ENCODE measurements at places on chromosomes 1 and 21.

DNA sequence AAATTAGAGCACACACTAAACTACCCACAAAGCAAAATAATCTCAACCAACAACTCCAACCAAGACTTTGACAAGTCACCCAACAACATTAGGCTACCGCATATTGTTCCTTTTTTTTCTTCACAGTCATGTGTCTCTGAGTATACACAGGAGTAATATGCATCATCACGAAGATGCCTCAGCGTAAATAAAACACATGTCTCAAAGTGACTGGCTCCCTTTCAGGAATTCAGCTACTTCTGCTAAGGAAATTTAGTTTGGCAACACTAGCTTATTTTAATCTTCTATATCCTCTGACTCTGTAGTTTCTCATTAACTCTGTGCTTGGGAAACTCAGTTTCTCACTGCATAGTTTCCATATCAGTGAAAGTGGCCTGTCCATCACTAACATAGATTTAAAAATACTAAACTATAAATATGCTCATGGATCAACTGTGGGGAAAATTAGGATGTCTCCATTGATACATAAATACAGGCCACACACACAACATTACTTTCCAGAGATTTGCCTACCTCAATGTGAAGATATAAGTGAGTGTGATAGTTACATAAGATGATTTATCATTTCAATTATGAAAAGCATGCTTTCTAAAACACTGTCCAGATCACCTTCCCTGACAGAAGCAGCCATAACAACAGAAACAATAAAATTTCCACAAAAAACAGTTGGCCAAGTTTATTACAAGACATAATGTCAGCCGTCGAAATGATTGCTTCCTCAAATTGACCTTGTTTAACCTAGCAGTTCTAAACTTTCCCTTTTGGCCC lies 113.2 kb downstream of the PTGER3 start:
- DNase-seq, result no peak

GRCh38 chr21:33197496-33197895 lies 32.2 kb upstream of the IFNAR2 start:
- no peak for DNase-seq

GRCh38 chr1:156670791-156671190 lies 6.4 kb downstream of the NES start:
- no peak for DNase-seq

DNA sequence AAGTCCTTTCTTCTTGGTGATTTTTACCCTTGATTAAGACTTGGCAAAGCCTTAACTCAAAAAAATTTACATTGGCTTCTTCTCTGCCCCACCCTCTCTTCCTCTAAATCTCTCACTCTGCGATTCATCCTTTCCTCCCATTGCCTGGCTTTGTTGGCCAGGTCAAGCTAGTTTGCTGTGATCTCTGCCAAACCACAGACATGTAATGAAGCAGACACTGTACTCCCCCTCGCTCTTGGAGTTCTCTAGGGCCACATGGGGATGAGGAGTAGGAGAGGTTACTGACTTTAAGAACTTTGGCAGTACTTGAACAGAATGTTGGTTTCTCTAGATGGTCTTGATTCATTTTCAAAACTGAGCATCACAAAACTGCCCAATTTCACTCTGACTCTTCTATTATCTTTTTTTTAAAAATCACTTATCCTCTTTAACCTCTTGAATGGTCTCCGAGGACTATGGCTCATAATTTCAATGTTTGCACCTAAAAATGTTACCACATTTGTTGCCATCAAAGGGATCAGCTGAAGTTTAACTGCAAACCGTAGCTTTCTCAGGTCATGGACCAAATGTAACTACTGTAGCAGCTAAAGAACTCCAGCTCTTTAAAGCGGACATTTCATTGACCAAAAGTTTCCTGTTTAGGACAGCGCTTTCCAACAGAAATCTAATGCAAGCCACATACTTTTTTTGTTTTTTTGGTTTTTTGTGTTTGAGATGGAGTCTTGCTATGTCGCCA lies 62.7 kb upstream of the IPO9 start:
- no peak for DNase-seq

DNA sequence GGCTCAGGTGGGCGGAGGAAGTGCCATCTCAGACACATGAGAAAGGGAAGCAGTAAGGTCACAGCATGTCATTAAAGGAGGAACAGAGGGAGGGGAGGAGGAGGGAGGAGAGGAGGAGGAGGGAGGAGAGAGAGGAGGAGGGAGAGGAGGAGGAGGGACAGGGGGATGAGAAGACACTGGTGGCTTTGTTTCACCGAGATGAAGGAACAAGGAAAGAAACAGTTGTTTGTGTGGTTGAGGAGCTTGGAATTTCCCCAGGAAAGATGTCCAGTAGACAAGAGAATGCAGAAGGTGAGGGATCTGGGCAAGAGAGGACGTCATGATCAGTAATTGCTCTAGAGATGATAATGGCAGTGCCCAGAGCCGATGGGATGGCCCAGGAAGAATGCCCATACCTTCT lies 97.7 kb downstream of the AJAP1 start:
- DNase-seq, result no peak

GRCh38 chr1:91885716-91886506 lies at the start of gene TGFBR3:
Gene TGFBR3, minus strand, starts transcription at chr1:91886151. Its CDS starts 24,620 bp downstream, at chr1:91861531.
- peak; percentile 80 for DNase-seq

- no peak for DNase-seq
These were observed 672 bp downstream of the POMGNT1 start for GRCh38 chr1:46197560-46197963.

GRCh38 chr21:15281714-15282113 lies 216.9 kb upstream of the NRIP1 start:
- DNase-seq, result no peak

GRCh38 chr1:183306317-183307042 lies 111.7 kb downstream of the NMNAT2 start:
- DNase-seq, result no peak

- DNase-seq, result no peak
These were observed 453.7 kb downstream of the TTLL7 start for GRCh38 chr1:83545066-83545862.

DNA sequence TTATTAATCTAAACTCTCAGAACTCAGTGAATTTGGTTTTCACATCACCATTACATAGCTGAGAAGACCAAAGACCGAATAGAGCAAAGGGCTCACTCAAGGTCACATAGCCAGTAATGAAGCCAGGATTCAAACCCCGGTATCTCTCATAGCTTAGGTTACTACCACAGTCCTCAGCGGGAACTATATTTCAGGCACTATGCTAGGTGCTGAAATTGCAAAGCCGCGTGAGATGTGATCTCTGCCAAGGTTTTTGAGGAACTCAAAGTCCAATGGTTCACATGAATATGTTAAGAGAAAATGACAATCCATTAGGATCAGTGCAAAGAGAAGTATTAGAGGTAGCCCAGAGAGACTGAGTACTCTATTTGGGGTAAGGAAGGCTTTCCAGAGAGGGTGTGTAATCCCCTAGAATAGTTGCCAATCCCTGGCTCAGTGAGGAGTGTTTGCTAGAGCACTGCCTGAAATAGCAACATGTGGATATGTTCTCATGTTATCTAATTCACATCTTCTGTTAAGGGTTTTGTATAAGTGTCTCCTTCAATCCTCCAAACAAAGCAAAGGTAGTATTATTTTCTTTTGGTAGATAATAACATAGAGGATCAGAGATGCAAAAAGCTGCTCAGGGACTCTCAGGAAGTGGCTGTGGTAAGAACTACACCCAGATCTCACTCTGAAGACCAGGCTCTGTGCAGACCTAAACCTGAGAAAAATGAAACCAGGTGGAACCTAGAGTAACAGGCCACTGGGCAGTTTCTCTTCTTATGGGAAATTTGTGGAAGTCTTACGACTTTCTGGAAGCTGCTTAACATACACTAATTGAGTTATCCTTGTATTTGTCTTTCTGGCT lies 93.1 kb upstream of the C8B start:
- no peak for DNase-seq

GRCh38 chr1:178283409-178283808 lies 189.5 kb downstream of the RASAL2 start:
- no peak for DNase-seq

Measured in NCI-H1694 (cell line).